Central memory CD8-positive, alpha-beta T cell (primary cell): ENCODE measurements at places on chromosomes 6 and 20.

DNA sequence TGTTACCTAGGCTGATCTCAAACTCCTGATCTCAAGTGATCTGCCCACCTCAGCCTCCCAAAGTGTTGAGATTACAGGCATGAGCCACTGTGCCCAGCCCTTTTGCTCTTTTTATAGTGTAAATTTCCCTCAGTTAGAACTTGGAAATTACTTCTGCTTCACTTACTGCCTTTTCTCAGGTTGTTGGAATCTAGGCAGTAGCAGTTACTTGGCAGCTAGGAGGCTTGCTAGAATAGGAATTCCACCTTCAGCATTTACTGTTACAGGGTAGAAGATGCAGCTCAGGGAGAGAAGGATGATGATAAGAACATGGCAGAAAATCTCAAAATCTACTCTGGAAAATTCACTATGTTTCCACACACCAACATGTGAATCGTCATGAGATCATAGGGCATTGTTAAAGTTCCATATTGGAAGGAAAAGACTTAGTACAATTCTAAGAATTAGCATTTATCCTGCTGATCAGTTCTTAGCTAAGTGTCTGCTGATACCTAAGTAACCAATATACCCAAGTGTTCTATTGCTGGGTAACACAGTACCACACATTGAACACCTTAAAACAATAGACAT lies 182.2 kb downstream of the SLC16A10 start:
- H3K27ac ChIP-seq = no peak overlapping the region
- peaks cover 18% of the 10 kb centered on the region for H3K36me3 ChIP-seq
- H3K27me3 ChIP-seq = no peaks in the 10 kb centered on the region
- no peak overlapping the region for H3K4me3 ChIP-seq
- DNase-seq = no peak
- H3K4me1 ChIP-seq = peaks cover 12% of the 10 kb centered on the region

GRCh38 chr20:62060631-62061541 lies 4.8 kb downstream of the TAF4 start:
- H3K36me3 ChIP-seq = peaks cover 14% of the 10 kb centered on the region
- DNase-seq = no peak
- H3K4me1 ChIP-seq = peaks cover 58% of the 10 kb centered on the region
- no peak overlapping the region for H3K4me3 ChIP-seq
- no peaks in the 10 kb centered on the region for H3K27me3 ChIP-seq

DNA sequence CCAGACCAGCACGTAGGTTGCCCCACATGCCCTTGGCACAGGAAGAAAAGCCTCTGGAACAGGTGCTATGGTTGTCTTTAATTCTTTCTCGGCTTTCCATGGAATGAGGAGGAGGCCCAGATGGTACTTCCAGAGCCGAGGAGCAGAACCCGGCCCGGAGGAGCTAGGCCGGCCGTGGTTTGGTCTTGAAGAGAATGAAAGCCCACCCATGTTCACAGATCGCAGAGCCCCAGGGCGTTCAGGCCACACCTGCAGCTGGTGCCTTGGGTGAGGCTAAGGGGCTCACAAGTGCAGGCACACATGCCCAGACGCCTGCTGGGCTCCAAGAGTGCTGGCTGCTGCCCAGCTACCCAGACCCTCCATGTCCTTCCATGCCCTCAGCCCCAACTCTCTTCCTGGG lies 20.0 kb downstream of the EDN3 start:
- DNase-seq = no peak
- H3K27ac ChIP-seq = no peak overlapping the region
- peaks cover 27% of the 10 kb centered on the region for H3K27me3 ChIP-seq
- no peaks in the 10 kb centered on the region for H3K36me3 ChIP-seq
- no peaks in the 10 kb centered on the region for H3K4me1 ChIP-seq
- H3K4me3 ChIP-seq = no peak overlapping the region

DNA sequence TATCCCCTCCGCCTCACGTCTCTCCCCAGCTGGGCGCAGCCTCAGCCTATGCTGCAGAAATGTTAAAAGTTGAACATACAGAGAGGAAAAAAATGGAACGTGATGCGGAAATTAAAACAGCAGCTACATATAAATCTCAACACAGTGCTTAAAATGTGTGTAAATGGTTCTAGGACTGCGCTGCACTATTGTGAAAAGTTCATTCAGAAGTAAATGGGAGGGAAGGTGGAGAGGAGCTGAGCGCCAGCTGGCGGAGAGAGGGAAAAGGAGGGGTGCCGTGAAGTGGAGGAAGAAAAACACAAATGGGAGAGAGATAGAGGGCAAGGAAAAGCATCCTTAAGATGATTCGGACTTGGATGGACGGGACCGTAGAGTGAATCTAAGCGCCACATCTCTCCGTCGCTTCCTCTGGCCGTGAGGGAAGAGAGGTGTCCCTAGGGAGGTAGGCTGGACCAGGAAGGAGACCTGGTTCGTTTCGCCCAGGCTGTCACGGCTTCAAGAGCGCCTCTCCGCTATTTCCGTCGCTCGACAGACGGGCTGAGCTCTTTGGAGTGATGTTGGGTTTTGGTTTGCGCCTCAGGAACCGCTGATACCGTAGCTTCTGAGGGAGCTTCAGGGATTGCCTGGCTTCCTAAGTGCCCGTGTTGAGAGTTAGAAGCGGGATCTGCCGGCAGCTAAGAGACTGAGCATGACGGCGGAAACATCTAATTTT lies 113.7 kb downstream of the TRIM27 start:
- H3K36me3 ChIP-seq = peaks cover 21% of the 10 kb centered on the region
- H3K27me3 ChIP-seq = peaks cover 93% of the 10 kb centered on the region

GRCh38 chr6:57243954-57244353 lies 21.8 kb upstream of the RAB23 start:
- H3K27me3 ChIP-seq = peaks cover 18% of the 10 kb centered on the region
- H3K36me3 ChIP-seq = no peaks in the 10 kb centered on the region
- no peaks in the 10 kb centered on the region for H3K4me1 ChIP-seq
